Activated CD4-positive, alpha-beta T cell treated with anti-CD3 and anti-CD28 coated beads, Interleukin-10, Interleukin-2, amounts not matched to agents 100 ng/mL and 50 ng/mL, durations not matched to agents 16 hours and 8 hours (primary cell): ENCODE measurements at places on chromosomes 1 and 21.
A peak's percentile ranks its signal among the peaks of the same experiment; 100 is the strongest.

- DNase-seq, result no peak
These were observed 128.4 kb downstream of the NTMT2 start for GRCh38 chr1:170274131-170274501.

DNA sequence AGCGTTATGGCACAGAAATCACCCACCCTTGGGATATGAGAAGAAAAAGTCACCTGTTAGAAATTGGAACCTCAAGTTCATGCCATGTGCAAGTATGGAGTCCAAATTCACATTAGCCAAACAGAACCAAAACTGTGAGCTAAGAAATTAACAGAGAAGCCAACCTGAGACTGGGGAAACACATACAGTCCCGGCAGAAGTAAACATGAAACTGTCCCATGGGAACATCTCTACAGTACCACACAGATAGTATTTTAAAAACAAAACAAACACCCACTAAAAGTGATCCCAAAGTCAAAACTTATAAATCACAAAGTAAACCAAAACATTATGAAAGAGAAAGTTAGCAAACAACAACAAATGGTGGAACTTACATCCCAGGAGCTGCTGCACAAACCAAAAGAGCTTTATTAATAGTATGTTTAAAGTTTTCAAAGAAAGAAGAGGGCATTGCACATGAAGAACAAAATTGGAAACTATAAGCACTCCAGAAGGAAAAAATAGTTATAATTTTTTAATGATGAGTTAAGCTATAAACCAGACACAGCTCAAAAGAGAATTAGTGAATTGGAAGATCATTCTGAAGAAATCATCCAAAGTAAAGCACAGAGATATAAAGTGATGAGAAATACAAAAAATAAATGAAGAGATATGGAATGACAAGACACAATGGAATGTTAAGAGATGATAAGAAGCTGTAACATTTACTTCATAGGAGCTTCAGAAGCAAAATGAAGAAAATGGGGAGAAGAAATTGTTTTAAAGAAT, 83.5 kb upstream of the COA6 start:
- DNase-seq, result no peak

GRCh38 chr1:20185834-20186782, at the start of the genes PLA2G2C and UBXN10:
TSS of gene PLA2G2C (minus strand) at chr1:20186518. CDS start at chr1:20177363, 9,155 bp downstream.
TSS of gene UBXN10 (plus strand) at chr1:20186096. CDS start at chr1:20190562, 4,466 bp downstream.
- DNase-seq, result peak; percentile 88

DNA sequence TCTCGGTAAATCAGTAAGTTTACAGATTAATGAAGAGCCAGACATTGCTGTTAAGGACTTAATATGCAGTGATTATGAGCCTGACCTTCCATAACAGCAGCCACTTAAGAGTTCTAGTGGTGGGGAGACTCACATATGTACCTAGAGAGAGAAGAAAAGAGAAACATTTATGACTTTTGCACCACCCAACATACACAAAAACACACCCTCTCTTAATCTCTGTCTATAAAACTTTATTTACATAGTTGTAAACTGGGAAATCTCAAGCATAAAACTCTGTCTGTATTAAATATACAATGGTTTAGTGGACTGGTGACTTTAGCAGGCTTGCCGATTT, 347.4 kb upstream of the ADGRL2 start:
- DNase-seq, result no peak

- no peak for DNase-seq
These were observed 478 bp downstream of the RIT1 start for GRCh38 chr1:155910621-155911121.

DNA sequence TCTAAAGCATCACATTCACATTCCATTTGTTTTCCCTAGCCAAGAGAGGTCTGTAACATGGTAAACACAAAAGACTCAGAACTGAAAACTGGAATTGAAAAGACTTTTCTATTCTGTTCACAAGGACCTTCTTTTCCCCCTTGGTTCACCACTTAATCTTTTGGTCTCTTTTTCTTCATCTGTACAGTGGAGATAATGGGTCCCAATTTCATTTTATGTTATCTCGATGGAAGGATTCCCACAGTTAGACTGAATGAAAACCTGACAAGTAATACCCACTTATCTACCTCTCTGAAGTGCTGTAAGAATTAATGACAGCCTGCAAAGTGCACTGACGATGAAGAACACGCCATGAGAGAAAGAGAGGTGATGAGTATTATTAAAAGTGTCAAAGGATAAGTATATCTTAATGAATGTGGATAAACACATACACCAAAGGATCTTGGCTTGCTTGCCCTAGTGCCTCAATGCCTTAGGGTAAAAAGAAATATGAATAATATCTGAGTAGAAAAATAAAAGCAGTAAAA, 71.5 kb downstream of the CYYR1 start:
- no peak for DNase-seq

- DNase-seq, result peak; percentile 14
These were observed 543 bp upstream of the MARK1 start for GRCh38 chr1:220527279-220527907.

GRCh38 chr21:27067226-27067625, 100.3 kb upstream of the ADAMTS5 start:
- no peak for DNase-seq

- no peak for DNase-seq
These were observed 193.8 kb downstream of the LYPLAL1 start for GRCh38 chr1:219367496-219367895.

DNA sequence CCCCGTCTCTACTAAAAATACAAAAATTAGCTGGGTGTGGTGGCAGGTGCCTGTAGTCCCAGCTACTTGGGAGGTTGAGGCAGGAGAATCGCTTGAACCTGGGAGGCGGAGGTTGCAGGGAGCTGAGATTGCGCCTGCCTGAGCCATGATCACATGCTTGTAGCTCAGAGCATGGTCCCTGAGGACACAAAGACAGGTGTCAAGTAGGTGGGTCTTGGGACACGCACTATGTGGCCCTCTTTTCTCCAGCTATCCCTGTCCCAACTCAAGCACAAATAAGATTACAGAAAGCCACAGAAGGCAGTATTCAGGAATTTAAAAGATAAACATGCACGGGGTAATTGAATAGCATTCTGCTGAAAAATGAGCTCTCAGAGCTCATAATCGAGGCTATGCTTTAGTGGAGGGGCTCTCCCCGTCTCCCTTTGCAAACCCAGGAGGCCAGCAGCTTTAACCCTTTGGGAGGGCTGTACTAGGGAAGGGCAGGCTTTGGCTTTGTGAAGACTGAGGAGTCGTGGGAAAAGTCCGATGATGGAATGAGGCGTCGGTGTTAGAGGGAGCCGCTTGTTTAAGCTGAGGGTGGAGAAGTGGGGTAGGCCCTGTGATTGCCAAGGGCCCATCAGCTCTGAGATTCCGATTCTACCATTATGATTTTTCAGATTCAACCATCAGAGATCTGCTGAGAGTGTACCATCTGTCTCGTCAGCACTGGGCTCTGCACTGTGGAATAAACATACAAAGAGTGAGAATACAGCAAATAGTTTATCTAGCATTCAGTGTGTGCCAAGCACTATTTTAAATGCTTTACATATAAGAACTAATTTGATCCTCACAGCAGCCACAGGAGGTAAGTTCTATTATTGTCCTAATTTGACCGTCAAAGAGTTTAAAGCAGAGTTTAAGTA, 59.7 kb upstream of the CD34 start:
- DNase-seq, result no peak

DNA sequence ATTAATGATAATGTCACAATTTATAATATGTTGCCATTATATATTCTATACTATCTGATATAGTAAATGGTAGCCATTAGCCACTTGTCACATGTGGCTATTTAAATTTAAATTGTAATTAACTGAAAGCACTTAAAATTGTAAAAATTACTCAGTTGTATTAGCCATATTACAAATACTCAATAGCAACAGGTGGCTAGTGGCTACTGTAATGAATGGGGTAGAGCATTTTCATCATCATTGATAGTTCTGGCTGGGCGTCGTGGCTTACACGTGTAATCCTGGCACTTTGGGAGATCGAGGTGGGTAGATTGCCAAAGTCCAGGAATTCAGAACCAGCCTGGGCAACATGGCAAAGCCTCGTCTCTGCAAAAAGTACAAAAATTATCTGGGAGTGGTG, 16.5 kb downstream of the ZBTB37 start:
- DNase-seq, result no peak

- DNase-seq, result no peak
These were observed 39.7 kb upstream of the JUN start for GRCh38 chr1:58823481-58824010.

DNA sequence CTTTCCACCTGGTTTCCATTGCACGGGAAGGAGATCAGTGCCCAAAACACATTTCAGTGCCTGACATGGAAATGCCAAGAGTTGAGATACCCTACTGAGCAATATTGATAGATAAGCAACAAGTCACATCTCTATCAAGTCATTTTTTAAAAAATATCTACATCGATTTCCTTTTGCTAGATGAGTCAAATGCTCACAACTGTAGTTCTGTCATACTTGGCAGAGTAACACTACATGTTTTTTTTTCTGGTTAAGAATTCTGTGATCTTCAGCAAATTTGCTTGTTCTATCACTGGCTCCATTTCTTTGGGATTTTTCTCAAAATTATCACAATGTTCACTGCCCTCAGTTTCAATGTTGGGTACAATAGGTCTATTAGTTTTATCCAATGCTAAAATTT, 145.4 kb downstream of the ZC3H11B start:
- peak; percentile 37 for DNase-seq

GRCh38 chr1:7036386-7036785, 251.1 kb downstream of the CAMTA1 start:
- DNase-seq, result no peak

GRCh38 chr1:42380586-42381279, at the start of gene RIMKLA:
TSS of gene RIMKLA (plus strand) at chr1:42380792. CDS start at chr1:42380935, 143 bp downstream.
- peak; percentile 65 for DNase-seq

GRCh38 chr1:1756661-1757421, 21.4 kb downstream of the NADK start:
- DNase-seq, result no peak

GRCh38 chr1:204113896-204114295, 37.9 kb downstream of the ETNK2 start:
- DNase-seq, result no peak
